ENCODE measurements at places on chromosomes 7 and 10.
A peak's percentile ranks its signal among the peaks of the same experiment; 100 is the strongest.

GRCh38 chr7:116588225-116588624, 63.4 kb downstream of the CAV1 start:
- no peak for DNase-seq

DNA sequence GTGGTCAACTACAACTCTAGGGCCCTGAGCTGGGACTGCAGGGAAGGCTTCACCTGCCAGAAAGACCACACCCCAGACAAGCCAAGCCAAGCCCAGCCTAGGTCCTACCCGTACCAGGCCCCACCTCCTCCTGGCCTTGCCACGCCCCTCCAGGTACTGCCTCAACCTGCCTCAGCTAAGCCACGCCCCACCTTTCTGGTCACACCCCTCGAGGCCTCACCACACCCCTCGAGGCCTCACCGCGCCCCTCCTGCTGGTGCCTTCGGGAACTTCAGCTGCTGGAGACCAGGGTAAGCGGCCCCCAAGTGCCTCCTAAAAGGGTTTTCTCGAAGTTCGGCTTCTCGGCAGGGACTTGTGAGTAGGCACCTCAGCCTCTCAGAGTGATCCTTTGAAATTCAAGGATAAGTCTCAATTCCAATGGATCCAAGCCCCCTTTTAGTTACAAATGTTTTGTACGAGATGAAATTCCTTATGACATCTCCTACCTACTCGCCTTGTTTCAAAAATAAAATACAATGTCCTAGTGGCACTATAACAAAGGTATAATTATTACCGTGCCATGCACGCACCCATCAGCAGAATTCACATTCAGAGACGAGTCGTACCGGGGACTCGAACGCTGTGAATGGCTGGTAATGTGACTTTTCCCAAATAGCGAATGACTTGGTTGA, 171.2 kb downstream of the ARHGAP21 start:
- peak; percentile 75 for DNase-seq

DNA sequence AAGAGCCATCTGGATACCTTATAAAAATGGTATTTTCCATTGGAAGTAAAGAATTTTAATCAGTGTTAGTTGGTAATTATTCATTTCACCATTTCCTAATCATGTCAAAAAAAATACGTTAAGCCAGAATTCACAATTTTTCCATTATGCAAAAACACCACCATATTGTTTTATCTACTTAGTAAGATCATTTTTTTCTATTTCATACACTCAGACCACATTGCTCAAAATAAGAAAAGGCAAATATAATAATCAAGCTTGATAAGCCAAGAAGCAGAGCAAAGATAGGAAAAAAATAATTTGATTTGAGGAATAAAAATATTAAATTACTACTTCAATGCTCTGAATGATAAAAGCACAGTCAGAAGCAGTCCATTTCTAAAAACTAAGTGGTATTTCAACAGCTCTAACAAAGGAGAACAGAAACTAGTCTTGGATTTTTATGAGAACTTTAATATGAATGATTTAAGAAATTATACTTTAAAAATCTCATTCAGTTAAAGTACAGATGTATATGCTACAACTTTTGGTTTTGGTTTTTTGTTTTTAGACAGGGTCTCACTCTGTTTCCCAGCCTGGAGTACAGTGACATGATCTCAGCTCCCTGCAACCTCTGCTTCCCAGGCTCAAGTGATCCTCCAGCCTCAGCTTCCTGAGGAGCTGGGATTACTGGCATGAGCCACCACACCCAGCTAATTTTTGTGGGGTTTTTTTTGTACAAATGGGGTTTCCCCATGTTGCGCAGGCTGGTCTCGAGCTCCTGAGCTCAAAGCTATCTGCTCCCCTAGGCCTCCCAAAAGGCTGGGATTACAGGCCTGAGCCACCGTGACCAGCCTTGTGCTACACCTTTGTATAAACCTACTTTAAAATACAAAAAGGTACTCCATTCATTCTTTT, 46.6 kb downstream of the LRRN3 start:
- no peak for DNase-seq

DNA sequence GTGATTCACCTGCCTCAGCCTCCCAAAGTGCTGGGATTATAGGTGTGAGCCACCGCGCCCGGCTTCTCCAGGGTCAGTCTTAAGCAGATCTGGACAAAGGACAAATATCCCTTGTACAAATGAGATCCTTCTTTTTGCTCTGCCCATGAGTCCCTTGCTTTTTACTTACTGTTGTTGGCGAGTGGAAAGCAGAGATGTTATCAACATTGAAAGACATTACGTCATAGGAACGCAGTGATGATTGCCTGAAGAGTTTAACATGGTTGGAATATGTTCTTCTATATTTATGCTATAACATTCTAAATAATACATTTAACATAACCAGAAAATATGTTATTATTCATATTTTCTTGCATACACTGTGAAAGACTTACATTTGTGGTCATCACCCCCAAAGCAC, 644.3 kb upstream of the LRRN3 start:
- no peak for DNase-seq

GRCh38 chr10:63829020-63829419, 307.8 kb downstream of the REEP3 start:
- DNase-seq: no peak

Data from LoVo (cell line).